ENCODE measurements at places on chromosomes 13 and 19. TPM values are rescaled to one million over a fixed set of nuclear protein-coding genes. Genes with fewer than 3 reads are reported as not detected.
A peak's percentile ranks its signal among the peaks of the same experiment; 100 is the strongest.

Gene SLITRK1
- 0.89 TPM for total RNA-seq

DNA sequence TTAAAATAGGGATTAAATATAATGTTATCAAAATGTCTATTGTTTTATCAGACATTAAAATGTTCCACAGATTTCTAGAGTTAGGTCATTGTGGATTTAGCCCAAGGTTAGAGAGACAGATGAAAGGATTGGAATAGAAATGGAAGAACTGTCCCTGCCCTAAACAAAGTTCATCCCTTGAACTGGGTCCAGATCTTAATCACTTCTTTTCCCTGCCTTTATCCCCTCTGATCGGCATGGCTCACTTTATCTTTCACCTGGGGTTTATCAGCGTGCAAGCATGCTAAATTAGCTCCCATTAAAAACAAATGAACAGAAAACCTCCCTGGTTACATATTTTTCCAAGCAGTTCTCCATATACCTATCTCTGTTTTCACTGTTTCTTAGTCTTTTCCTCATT, 23.4 kb upstream of the ARGLU1 start:
- no peak for DNase-seq

- DNase-seq, result no peak
Observed at GRCh38 chr19:52274191-52274590, 4.8 kb downstream of the ZNF766 start.

GRCh38 chr19:40200341-40201099, 9.3 kb downstream of the MAP3K10 start:
- peak; percentile 82 for DNase-seq

- DNase-seq, result no peak
Observed at GRCh38 chr19:23401086-23401610, 5.9 kb upstream of the ZNF91 start.

GRCh38 chr19:41957838-41958366, 1.2 kb downstream of the RABAC1 start:
- DNase-seq, result peak; percentile 88

GRCh38 chr19:14525729-14526128, 3.7 kb upstream of the TECR start:
- DNase-seq, result no peak

- no peak for DNase-seq
Observed at GRCh38 chr19:6150289-6150688, 14.8 kb downstream of the ACSBG2 start.

Gene ZSCAN4
- not detected for total RNA-seq

Gene KIR3DL2
- not detected for total RNA-seq

DNA sequence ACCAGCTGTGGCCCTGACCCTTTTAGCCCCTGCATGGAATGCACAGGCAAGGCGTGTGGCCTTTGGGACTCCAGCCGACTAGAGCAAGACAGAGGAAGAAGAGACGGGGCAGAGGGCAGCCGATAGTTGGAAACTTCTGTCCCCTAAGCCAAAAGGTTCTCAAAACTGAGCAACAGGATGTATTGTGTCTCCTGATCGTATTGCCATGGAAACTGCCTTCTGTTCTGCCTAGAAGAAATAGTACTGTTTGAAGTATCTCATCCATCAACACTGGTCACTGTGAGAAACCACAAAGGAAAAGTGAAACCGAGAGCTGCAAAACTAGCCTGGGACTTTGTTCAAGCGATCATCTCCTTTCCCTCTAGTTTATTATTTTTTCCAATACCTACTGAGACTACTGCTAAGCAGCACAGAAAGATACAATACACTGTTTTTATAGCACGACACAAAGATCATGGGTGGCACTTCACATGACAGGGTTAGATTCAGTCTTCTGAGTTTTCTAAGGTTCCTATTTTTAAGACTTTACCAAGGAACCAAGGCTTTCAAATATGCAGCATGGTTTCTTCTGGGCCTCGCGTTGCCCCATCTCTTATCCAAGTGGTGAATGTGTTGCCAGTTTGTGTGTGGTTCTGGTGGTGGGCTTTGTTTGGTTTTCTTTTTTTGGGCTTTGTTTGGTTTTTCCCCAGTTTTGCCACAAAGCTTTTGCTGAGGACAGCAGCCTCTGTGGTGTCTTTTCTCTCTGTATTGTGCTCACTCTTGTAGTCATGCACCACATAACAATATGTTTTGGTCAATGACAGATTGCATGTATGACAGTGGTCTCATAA, 49.3 kb upstream of the GPR183 start:
- DNase-seq, result peak; percentile 78

DNA sequence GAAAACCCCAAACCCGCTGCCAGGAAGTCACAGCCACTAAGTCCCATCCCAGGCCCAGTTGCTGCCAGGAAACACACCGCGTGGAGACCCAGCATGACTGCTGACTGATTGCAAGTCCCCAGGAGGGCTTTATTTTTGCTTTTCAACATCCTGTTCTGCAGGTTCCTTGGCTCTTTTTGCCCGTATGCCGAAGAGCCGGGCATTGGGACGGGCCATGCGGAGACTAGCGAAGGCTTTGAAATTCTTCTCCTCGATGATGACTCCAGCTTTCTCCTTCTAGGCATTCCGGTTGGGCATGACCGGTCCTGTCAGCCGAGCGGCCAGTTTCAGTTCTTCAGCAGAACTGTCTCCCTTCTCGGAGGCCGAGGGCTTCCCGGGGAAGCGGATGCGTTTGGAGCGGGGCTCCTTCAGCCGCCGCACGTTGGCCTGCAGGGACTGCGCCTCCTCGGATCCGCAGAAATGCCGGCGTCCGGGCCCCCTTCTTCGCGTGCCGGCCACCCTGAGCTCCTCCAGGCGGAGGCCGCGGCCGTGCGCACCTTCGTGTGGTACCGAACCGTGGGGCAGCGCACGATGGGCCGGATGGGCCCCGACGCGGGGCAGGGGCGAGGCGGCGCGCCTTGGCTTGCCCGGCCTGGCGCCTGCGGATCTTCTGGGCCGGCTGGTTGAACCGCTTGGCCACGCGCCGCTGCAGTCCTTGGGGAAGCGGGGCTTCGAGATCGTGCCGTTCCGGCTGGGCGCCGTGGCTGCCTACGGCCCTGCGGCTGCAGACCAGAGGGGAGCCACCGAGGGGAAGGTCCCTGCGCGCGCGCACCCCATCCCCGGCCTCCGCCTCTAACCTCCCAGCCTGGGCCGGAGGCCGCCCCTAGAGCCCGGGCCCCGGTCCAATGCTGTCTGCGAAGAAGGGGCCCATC, 15.2 kb downstream of the ZSCAN5C start:
- DNase-seq, result no peak

DNA sequence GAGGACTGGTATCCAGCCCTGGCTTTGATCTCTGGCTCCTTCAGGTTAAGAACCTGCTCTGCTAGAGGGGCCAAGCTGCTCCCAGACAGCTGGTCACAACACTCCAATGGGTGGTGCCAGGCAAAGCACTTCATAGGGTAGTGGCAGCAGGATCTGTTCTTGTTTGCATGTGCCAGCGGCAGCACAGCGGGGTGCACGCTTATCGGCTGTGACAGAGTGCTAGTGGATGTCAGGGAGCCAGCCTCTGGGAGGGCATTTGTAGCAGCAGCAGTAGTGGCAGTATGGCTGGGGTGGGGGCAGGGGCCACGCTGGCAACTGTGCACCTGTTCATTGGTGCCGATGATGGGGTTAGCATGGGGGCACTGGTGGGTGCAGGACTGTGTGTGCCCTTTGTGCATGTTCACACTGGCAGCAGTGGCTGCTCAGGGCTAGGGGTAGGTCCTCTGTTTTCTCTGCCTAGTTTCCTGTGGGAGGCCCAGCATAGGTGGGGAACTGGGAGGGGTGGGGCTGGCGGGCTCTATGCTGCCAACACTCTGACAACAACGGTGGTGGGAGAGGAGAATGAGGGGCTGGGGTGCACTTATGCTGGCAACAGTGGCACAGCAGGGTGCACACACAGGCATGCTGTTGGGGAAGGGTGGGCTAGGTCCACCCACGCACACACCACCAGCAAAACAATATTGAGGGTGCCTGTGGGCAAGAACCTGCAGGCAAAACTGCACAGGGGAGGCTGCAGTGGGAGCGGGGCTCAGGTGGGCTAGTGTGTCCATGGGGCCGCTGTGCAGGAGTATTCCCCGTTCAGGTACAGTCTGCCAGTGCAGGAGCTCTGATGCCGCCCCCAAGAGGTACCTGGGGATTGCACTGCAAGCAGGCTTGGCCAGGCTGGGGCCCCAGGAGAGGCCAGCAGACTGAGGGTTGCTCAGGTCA, 19.3 kb downstream of the AP1M1 start:
- no peak for DNase-seq

GRCh38 chr19:41341669-41342490, 11.8 kb downstream of the TGFB1 start:
- no peak for DNase-seq

GRCh38 chr13:51697181-51697580, 106.8 kb downstream of the DHRS12 start:
- DNase-seq, result no peak

Gene ZNF560
- not detected for total RNA-seq

Gene PTH2
- not detected for total RNA-seq

Gene GZMM
- total RNA-seq, result not detected

- DNase-seq, result no peak
Observed at GRCh38 chr19:3985643-3986259, 488 bp upstream of the EEF2 start.

Gene ZNF737
- total RNA-seq, result 4.0 TPM

Gene SOX1
- total RNA-seq, result not detected

Gene ZNF816
- 10.7 TPM for total RNA-seq

Gene C5AR1
- total RNA-seq, result not detected

- DNase-seq, result no peak
Observed at GRCh38 chr19:1715540-1715939, 37.8 kb upstream of the ONECUT3 start.

DNA sequence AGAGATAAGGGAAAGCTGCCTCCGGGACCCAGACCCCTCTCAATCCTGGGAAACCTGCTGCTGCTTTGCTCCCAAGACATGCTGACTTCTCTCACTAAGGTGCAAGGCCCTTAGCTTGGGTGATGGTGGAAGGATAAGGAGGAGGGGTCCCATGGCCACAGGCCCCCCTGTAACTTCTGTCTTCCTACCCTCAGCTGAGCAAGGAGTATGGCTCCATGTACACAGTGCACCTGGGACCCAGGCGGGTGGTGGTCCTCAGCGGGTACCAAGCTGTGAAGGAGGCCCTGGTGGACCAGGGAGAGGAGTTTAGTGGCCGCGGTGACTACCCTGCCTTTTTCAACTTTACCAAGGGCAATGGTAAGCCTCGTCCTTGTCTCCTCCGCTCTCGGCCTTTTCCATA, 2.0 kb downstream of the CYP2F1 start:
- DNase-seq, result no peak

GRCh38 chr13:65188721-65189120, 2041.4 kb downstream of the PCDH9 start:
- no peak for DNase-seq

DNA sequence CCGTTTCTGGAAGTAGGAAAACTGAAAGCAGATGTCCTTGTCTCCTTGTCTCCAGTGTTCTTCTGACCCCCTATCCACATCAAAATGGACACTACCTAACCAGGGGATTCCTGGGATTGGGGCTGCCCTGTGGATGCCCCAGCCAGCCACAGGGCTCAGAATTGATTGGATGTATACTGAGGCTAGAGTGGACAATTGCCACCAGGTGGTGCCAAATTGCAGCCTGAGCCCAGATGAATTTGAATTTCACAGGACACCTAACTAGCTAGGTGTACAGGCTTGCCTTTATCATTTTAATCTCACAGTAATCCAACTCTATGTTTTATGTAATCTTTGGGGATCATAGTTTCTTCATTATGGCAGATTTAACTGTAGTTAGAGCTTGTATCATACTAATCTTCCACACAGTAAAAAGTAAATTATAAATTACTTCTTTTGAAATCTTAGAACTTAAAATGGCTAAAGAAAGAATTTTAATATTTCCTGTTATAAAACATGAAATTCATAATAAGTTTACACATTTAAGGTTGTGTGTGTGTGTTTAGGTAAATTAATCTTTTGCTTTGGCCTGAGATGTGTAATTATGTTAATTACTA, 58.0 kb downstream of the PIBF1 start:
- peak; percentile 44 for DNase-seq

Gene FNDC3A
- total RNA-seq, result 31.5 TPM

Gene PODNL1
- 2.7 TPM for total RNA-seq

Gene TSSK6
- total RNA-seq, result 0.88 TPM
